ENCODE measurements at places on chromosomes 5 and 9. TPM values are rescaled to one million over a fixed set of nuclear protein-coding genes. Genes with fewer than 3 reads are reported as not detected.

Gene SLC6A7
- total RNA-seq: 0.02 TPM

Gene PRDM9
- total RNA-seq: not detected

Gene OTP
- total RNA-seq: 0.08 TPM

Gene HSPA4
- 202 TPM for total RNA-seq

Gene ST8SIA4
- total RNA-seq: 0.45 TPM

Gene UGT3A2
- not detected for total RNA-seq

Gene GLRX
- total RNA-seq: 151 TPM

Gene ZMYND19
- 59.2 TPM for total RNA-seq

Gene PTGES
- 174 TPM for total RNA-seq

Gene OR1Q1
- total RNA-seq: 0.16 TPM

Gene SEMA5A
- not detected for total RNA-seq

Gene PCDHA9
- total RNA-seq: not detected

Gene CRB2
- total RNA-seq: 0.15 TPM

Gene MLANA
- total RNA-seq: not detected

Gene BTNL8
- not detected for total RNA-seq
